Left lung (tissue), 14 donors: ENCODE measurements at places on chromosomes 3 and 15. TPM values are rescaled to one million over a fixed set of nuclear protein-coding genes. Genes with fewer than 3 reads are reported as not detected.

CLRN1 gene
- not detected for total RNA-seq

PPP2R3A gene
- total RNA-seq, result 8.1 TPM

WDR93 gene
- 0.20 TPM for total RNA-seq

IL17RE gene
- total RNA-seq, result 14.4 TPM

SCAANT1 gene
- not detected for total RNA-seq

FBXL2 gene
- 7.5 TPM for total RNA-seq

AADAC gene
- total RNA-seq, result 1.1 TPM

CCDC191 gene
- 3.4 TPM for total RNA-seq

ANKRD34C gene
- not detected for total RNA-seq

PLA2G4D gene
- total RNA-seq, result 0.15 TPM

STRIT1 gene
- total RNA-seq, result not detected

SPCS1 gene
- total RNA-seq, result 102 TPM

MYO9A gene
- total RNA-seq, result 63.5 TPM

IGDCC3 gene
- 0.20 TPM for total RNA-seq

NGLY1 gene
- total RNA-seq, result 39.0 TPM

RPSA gene
- 738 TPM for total RNA-seq

NCKIPSD gene
- 15.6 TPM for total RNA-seq

GP9 gene
- not detected for total RNA-seq

EPM2AIP1 gene
- total RNA-seq, result 17.4 TPM

TMEM42 gene
- 18.4 TPM for total RNA-seq

HIGD2B gene
- total RNA-seq, result not detected

XYLB gene
- total RNA-seq, result 7.2 TPM

PLOD2 gene
- 52.6 TPM for total RNA-seq

GNAT1 gene
- not detected for total RNA-seq

GXYLT2 gene
- 27.9 TPM for total RNA-seq

SLC24A5 gene
- 0.50 TPM for total RNA-seq

C3orf22 gene
- total RNA-seq, result not detected

TYRO3 gene
- 11.2 TPM for total RNA-seq

CMTM8 gene
- total RNA-seq, result 20.0 TPM

CCR8 gene
- not detected for total RNA-seq

C3orf80 gene
- 1.9 TPM for total RNA-seq

HYPK gene
- total RNA-seq, result 9.2 TPM

SERINC4 gene
- total RNA-seq, result 0.10 TPM

AP3B2 gene
- 1.6 TPM for total RNA-seq

MCTP2 gene
- total RNA-seq, result 38.8 TPM

RSL24D1 gene
- total RNA-seq, result 55.1 TPM

THBS1 gene
- total RNA-seq, result 570 TPM

TRH gene
- not detected for total RNA-seq

XRN1 gene
- 35.2 TPM for total RNA-seq

PAK2 gene
- 87.1 TPM for total RNA-seq

REC114 gene
- total RNA-seq, result not detected

MAP1A gene
- total RNA-seq, result 12.7 TPM

LMOD3 gene
- 0.18 TPM for total RNA-seq

RBSN gene
- total RNA-seq, result 24.5 TPM

ACTC1 gene
- total RNA-seq, result 4.5 TPM

GRM7 gene
- total RNA-seq, result 0.50 TPM

APBA2 gene
- 3.9 TPM for total RNA-seq

A4GNT gene
- not detected for total RNA-seq

MNS1 gene
- 4.1 TPM for total RNA-seq

STRA6 gene
- 0.60 TPM for total RNA-seq

PP2D1 gene
- not detected for total RNA-seq

GASK1A gene
- total RNA-seq, result 11.3 TPM

FOXL2NB gene
- not detected for total RNA-seq

TGM5 gene
- not detected for total RNA-seq

CACNA2D2 gene
- 86.6 TPM for total RNA-seq

CYP1A1 gene
- not detected for total RNA-seq
